SK-MEL-5 (cell line): ENCODE measurements at places on chromosomes 4 and X. TPM values are rescaled to one million over a fixed set of nuclear protein-coding genes. Genes with fewer than 3 reads are reported as not detected.

RAB33A gene
- total RNA-seq: 0.18 TPM in 1 of 2 replicates, not detected in the other

RIBC1 gene
- 0.43 and 0.98 TPM in 2 replicates for total RNA-seq

PRDM5 gene
- 6.9 and 7.8 TPM in 2 replicates for total RNA-seq

PCDH11X gene
- under 0.01 and 0.05 TPM in 2 replicates for total RNA-seq

POU3F4 gene
- not detected in 2 replicates for total RNA-seq

BEND2 gene
- not detected in 2 replicates for total RNA-seq

RNF150 gene
- 15.3 and 16.3 TPM in 2 replicates for total RNA-seq

EVC2 gene
- total RNA-seq: 0.11 and 0.21 TPM in 2 replicates

SLITRK4 gene
- 0.34 and 0.40 TPM in 2 replicates for total RNA-seq

FAM13A gene
- 15.1 and 15.5 TPM in 2 replicates for total RNA-seq

NAT8L gene
- 3.8 and 3.9 TPM in 2 replicates for total RNA-seq

TLR6 gene
- total RNA-seq: 6.8 and 7.8 TPM in 2 replicates

PDE5A gene
- 7.9 and 8.2 TPM in 2 replicates for total RNA-seq

PDGFRA gene
- total RNA-seq: 0.96 and 1.3 TPM in 2 replicates

SOX3 gene
- not detected in 2 replicates for total RNA-seq

SMIM10 gene
- total RNA-seq: 0.26 and 1.3 TPM in 2 replicates

USP17L29 gene
- not detected in 2 replicates for total RNA-seq
